ENCODE measurements at places on chromosomes 12 and 14. TPM values are rescaled to one million over a fixed set of nuclear protein-coding genes. Genes with fewer than 3 reads are reported as not detected.

DNA sequence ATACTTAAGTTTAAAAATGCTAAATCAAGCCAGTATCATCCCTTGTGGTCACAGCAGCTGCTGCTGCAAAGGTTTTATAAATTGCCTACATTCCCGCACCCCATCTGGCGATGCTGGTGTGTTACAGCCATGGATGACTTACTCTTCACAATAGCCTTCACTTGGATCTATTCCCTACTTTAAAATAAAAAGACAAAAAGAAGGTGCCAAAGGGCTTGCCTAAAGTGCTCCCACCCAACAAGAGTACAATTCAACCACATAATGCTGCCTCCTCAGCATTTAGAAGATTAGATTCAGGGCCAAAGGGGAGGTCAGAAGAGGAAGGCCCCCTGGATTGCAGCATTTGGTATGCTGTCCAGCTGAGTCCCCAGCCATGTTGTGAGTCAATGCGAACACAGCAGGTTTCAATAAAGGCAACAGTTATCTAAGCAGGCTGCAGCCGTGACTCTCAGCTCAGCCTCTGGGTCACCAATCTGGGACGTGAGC, 176.1 kb downstream of the DAD1 start:
- DNase-seq = no peak

DNA sequence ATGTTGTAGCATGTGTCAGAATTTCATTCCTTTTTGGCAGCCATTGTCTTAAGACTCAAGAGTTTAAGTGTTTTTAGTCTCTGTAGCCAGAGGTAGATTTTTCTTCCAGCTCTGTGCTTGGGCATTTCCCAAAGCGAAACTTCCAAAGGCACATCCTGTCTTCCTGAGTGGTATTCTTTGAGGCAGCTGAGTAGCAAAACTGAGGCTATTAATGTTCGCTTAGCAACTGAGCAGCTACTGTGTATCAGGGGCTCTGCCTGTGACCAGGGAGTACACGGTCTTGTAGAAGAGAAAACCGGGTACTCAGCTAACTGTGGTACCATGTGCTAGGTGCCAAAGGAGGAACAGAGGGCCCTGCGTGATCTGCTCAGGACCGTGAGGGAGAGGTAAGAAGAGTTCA, 52.0 kb downstream of the ETV6 start:
- no peak for DNase-seq

Gene GNB3
- 0.48 TPM for total RNA-seq

- no peak for DNase-seq
Measured at GRCh38 chr12:131281016-131281415, 327.3 kb downstream of the ADGRD1 start.

DNA sequence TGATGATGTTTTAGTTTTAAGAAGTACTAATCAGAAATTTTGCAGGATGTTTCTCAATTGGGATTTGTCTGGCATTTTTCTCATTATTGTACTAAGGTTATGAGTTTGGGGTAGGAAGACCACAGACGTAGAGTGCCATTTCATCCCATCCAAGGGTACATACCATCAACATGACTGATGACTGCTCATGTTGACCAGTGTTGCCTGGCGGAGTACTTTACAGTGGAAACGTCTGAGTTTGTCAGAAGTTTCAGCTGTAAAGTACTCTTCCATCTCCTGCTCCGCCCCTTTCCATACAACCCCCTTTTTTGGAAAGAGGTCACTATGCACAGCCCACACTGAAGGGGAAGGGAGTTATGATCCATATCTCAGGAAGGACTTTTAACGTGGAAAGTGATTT, 74.2 kb downstream of the RCOR1 start:
- no peak for DNase-seq

Gene GRIP1
- 1.2 TPM for total RNA-seq

Gene KCNC2
- total RNA-seq = not detected

DNA sequence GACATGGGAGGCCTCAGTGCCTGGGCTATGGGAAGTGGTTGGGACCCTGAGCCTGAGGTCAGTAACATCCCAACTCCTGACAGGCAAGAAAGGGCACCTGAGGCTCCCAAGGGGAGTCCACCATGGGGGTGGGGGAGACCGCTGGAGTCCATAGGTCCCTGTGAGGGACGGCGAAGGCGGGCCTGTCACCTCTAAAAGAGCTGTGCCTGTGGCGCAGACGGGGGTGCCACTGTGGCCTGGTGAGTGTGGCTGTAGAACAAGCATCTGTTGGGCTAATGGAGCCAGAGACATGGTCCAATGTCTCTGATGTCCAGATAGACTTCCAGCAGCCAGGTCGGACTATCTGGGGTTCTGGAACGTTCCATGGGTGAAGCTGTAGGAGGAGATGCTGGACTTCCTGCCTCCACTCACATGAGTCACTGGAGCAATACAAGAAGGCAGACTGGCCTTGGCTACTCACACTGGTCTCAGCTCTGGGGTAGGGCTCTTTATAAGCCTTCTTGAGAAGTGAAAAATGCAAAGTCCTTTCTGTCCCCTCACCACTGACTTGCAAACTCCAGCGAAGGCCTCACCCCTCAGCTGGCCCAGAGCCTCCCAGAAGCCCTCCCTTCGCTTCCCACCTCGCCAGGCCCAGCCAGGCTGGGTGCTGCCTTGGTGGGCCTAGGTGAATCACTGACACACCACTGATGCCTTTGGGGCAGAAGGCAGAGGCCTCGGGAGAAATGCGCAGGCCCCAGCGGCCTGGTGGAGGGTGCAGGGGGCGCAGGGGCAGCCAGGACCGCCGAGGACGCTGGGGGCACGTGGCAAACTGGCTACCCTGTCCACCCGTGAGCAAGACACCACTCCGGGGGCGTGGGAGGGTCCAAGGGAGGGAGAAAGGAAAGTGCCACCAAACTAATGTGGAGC, 1.1 kb upstream of the TRAF3 start:
- no peak for DNase-seq

DNA sequence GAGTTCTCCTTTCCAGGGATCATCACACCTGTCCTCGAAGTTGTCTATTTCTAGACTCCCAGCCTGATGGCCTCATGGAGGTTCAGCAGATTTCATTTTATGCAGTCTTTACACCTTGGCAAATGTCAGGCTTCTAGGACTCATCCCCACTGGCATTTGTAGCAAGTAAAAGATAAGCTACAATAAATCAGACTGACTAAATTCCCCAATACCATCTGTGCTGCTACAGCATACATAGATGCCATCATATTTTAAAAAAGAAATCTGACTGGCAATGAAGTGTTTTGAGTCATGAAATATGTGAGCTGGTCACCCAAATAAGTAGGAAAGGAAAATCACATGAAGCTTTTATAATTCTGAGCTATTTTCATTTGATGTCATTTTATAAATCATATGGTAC, 55.3 kb downstream of the KCNC2 start:
- no peak for DNase-seq

GRCh38 chr14:59811815-59812214, 58.8 kb downstream of the RTN1 start:
- DNase-seq = no peak

Measured in activated naive CD4-positive, alpha-beta T cell treated with anti-CD3 and anti-CD28 coated beads for 36 hours (primary cell).